ENCODE measurements at places on chromosomes 4 and X.

DNA sequence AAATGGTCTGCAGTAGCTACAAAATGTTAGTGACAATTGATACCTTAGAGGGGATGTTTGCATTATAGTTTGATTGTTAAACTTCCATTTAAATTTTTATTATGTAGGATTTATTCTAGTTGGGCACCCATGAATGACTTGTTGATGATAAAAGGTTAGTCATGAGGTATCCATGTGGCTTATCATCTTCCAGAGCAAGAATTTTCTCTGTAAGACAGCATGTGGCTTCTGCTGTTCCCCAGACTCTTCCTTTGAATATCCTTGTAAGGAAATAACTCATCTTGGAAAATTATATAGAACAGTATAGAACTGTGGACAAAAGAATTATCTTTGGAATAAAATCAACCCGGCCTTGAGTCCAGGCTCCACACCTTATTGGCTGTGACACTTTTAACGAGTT lies 40.1 kb upstream of the KLHL8 start:
- no peak for DNase-seq

DNA sequence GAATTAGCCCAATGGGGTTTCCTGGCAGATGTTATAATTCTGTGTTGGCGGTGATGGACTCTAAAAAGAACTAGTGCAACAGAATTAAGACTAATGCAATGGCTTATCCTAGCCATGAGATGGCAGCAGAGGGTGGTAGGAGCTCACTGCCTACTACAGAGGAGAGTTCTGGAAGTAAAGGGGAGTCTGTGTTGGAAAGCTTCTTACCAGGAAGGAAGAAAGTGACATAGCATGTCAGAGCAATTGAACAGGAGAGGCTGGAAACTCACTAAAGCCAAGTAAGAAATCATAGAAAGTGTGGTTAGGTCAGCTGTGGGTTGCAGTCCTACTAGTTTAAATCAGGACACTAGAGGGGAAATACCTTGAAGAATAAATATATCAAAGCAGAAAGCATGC lies 6.3 kb upstream of the TRPC5OS start:
- peak; percentile 10 for DNase-seq

DNA sequence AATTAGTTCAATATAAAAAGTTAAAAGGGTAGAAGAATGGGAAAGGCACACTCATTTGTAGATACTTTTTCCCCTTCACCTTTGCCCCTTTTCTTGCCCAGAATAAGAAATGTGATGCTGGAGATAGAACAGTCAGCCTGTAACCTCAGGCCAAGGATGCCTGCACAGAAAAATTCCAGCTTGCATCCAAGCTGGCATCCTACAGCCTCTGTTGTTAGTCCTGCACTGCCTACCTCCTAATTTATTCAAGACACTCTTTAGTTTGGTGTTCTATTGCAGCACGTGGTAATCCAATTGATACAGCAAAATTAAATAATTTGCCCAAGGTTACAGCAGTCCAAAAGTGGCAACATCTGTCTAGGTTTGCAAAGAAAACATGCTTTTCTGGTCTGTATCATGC lies 9.7 kb upstream of the USO1 start:
- DNase-seq, result no peak

DNA sequence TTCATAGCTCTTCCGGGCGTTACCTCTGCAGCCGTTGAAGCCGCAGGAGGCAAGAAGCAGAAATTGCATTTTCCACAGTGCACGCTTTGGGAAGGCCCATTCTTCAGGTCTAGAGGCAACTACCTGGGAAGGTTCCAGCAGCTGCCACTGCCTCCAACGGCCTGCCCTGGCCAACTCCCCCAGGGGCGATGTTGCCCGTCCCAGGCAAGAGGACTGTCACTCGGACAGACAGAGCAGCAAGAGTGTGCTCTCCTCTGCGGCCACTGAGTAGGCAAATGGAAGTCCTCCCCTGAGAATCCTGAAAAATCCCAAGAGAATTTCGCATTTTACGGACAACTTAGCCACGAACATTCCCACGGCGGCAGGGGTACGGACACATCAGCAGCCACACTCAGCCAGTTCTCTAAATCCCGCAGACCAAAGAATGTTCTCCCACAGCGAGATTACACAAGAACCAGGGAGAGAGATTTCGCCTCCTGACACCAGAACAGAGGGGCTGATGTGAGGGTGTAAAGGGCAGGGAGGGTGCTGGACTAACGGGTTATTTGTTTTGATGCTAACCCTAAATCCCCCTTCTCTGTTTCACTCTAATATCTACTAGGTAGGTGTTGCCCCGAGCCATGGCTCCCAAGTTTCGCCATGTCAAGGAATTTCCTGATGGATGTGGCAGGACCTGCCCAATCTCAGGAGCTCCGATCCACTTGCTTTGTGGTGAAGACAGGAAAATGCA lies 63.8 kb downstream of the SEPSECS start:
- no peak for DNase-seq

DNA sequence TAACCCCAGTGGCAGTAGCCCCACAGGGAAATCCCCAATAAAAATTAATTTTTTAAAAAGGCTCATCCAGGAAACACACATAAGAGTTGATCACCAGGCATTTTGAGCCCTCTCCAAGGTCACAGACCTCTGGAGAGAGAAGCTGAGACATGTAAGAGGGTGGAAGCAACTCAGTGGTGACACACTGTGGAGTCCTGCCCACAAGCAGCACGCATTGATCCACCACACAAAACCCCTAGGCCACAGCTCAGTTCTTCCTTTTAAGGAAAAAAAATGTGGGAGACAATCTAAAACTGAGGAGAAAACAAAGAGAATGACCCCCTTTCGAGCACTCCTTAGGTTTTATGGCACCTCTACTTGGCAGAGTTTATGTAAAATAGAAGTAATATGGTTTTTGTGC lies 71.7 kb upstream of the S100G start:
- no peak for DNase-seq

- DNase-seq, result no peak
Measured at GRCh38 chr4:140807491-140808252, 51.5 kb upstream of the TBC1D9 start.

DNA sequence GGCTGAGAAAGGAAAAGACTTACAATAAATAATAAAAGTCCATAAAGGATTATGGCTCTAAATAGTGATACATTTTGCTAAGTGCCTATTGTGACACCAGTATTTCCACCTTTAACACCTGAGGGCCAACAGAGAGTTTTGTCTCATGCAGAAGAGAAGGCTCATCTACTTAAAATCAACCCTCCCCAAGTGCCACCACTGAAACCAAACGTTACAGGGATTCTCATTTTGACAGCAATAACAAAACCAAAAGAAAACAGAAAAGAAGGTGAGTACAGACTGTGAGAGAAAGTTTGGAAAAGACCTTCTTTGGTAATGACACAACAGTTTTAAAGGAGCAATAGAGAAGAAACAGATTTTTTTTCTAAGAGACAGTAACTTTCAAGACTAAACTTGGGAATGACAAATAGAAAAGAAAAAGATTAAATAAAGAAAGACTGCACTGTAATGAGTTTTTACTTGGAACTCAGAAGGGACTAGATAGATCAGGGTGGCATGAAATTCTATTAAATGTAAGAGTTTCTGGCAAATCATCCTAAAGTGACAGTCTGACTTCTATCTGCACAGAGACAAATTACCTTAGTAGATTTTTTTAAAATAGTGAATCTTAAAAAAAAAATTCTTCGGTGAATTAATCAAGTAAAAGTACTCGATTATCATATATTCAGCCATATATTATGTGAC lies 109.7 kb downstream of the ZNF827 start:
- no peak for DNase-seq

DNA sequence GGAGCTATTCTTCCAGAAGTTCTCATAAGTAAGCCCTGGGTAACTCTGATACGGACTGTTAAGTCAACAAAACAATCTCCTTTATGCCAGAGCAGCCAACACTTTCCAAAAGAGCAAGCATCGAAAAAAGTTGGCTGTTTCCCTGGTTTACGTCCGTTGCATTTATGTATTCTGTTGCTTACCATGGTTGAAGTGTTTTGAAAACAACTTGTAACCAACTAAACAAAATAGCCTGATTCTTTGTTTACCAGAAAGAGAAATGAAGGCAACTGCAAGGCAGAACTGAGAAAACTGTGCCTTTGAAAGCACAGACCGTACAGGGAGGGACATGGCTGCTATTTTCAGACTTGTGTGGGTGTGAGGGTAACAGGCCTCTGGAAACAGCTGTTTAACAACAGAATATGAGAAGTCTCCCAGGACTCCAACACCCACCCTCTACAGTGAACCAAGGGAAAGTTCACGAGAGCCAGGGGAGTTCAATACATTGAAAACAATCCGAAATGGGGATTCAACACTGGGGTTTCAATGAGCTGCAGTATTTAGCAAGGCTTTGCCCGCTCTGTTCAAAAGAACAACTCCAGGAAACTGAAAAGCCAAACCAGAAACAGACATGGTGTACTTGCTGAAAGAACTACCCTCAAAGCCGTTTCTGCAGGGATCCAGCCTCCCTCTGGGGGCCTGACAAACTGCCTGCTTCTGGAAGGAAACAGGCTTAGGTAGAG lies 95.8 kb upstream of the EGFL6 start:
- no peak for DNase-seq

DNA sequence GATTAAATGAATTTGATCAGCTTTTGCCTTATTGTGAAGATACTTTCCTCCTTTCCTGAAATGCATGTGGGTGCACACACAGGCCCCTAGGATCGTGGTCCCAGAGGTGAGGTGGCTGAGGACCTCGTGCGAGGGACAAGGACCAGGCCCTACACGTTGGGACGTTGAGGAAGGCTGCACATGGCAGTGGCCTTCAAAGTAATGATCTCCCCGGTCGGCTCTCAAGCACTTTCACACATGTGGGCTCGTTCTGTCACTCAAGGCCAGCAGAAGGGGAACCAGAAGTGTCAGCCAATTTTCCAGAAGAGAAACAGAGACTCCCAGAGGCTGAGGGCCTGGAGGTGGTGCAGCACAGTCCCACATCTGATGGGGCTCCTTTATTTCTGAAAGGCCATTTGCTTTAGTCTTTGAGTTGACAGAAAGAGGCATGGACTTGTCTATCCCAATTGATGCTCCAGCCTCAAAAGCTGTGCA lies 196.8 kb downstream of the AFAP1 start:
- no peak for DNase-seq

- no peak for DNase-seq
Measured at GRCh38 chrX:115367455-115367854, 77.9 kb downstream of the LUZP4 start.

- no peak for DNase-seq
Measured at GRCh38 chr4:38114386-38115150, 154.4 kb downstream of the PTTG2 start.

DNA sequence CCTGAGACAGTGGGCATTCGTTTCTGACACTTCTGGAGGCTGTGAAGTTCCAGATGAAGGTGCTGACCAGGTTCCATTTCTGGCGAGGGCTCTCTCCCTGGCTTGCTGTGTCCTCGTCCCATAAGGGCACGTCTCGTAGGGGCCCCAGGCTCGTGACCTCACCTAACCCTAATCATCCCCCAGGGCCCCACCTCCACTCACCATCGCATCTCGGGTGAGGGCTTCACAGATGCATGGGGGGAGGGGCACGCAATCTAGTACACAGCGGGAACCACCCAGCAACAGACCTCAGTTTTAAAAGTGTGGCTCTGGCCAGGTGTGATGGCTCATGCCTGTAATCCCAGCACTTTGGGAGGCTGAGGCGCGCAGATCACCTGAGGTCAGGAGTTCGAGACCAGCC lies 22.1 kb downstream of the PDE6B start:
- no peak for DNase-seq

GRCh38 chr4:79212311-79212710 lies 113.5 kb downstream of the NAA11 start:
- DNase-seq, result no peak

DNA sequence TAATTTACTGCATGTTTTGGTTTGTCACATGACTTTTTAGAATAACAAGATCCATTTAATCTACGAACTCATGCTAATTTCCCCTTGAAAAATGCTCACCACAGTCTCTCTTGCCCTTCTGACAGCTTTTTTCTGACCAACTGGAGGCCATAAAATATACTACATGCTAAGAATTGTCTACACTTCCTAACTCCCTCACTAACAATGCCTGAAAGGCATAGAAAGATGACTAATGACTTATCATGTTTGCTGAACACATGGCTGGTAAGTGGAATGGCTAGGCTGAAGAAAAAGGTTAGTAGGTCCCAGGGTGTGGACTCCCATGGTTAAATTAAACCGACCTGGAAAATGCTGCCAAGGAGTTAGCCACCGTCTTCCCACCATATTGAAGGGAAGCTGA lies 309.9 kb downstream of the SPOCK3 start:
- DNase-seq, result no peak

- DNase-seq, result no peak
Measured at GRCh38 chr4:111037591-111038360, 414.9 kb upstream of the PITX2 start.

DNA sequence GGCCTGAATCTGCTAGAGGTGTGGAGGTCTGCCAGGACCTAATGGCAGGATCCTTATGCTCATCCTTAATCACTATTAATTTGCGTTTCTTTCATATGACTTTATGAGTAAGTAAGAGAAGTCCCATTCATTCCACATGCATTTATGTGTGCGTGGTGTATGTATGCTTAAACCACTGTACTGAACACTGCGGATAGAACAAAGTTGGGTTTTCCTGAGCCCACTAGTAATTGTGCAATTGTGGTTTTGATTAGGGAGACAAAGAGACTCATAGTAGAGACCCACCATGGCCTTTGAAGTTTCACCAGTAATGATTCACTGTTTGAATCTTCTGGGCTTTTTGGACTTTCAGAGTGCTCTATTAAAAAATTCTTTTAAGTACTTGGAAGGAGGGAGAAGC lies 498.5 kb upstream of the DIPK2B start:
- no peak for DNase-seq
